CD4-positive, alpha-beta memory T cell (primary cell): ENCODE measurements at places on chromosomes 11 and 22. TPM values are rescaled to one million over a fixed set of nuclear protein-coding genes. Genes with fewer than 3 reads are reported as not detected.

PVALB gene
- total RNA-seq = not detected

TNNT3 gene
- total RNA-seq = 10.5 TPM

IGLL1 gene
- not detected for total RNA-seq

PGA4 gene
- total RNA-seq = not detected

OR52K1 gene
- total RNA-seq = not detected

ELF5 gene
- not detected for total RNA-seq

C11orf21 gene
- total RNA-seq = 65.6 TPM

GRK3 gene
- total RNA-seq = 2.9 TPM

RIBC2 gene
- not detected for total RNA-seq

DNA sequence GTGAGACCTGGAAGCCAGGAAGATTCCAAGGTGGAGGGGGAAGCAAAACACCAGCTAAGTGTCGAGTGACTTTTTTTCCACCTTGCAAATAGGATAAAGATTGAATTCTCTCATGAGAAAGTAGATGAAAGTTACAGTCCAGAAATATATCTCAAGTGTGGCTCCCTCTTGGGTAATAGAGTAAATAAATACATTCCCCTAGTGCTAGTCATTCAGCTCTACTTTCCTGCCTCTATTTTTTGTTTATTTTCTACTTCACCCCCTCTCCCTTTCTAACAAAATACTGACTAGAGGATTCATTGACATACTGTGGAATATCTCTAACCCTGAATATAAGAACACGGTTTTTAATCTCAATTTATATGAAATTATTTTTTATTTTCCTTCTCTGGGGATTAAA, 19.2 kb upstream of the OOSP4B start:
- H3K27me3 ChIP-seq = no peaks in the 10 kb centered on the region
- H3K27ac ChIP-seq = no peak overlapping the region
- H3K4me3 ChIP-seq = no peak overlapping the region

- DNase-seq = no peak
- no peaks in the 10 kb centered on the region for H3K27me3 ChIP-seq
- H3K4me3 ChIP-seq = no peak overlapping the region
- H3K36me3 ChIP-seq = no peaks in the 10 kb centered on the region
- H3K27ac ChIP-seq = no peak overlapping the region
- H3K4me1 ChIP-seq = no peaks in the 10 kb centered on the region
Observed at GRCh38 chr11:86625544-86625943, 46.9 kb downstream of the ME3 start.

DNA sequence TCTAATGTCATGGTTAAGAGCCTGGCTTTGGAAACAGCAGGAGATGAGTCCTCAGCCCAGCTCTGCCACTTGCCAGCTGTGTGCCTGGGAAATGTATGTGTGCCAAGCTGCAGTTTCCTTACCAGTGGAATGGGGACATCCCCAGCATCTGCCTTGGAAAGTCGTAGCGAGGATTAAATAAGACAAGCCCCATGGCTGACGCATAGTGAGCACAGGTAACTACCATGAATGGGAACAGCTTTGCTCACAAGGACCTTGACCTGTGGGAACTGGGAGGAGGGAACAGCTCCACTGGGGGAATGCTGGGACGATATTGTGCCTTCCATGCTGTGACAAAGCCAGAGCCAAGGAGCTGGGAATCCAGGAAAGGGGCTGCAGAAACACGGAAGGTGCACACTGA, 2.6 kb upstream of the DSCAML1 start:
- no peak for DNase-seq
- H3K4me1 ChIP-seq = peaks cover 18% of the 10 kb centered on the region
- no peaks in the 10 kb centered on the region for H3K36me3 ChIP-seq
- H3K27me3 ChIP-seq = peaks cover 20% of the 10 kb centered on the region
- no peak overlapping the region for H3K27ac ChIP-seq
- H3K4me3 ChIP-seq = no peak overlapping the region

DNA sequence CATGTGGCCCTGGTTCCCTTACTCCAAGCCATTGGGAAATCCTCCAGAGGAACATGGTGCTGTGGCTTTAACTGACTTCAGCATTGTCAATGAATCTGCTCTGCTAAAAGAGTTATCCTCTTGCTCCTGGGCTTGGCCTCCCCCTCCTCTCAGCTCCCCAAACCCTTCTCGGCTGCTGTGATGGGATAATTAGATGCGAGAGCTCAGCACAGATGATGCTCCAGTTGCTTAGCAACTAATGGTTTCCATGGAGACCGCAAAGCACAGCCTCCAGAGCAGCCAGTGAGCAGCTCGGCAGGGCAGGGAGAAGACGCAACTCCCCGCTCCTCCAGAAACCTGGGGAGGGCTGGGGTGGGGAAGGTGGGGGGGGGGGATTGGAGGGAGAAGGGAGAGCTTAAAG, 2.8 kb upstream of the UPK2 start:
- no peaks in the 10 kb centered on the region for H3K27me3 ChIP-seq
- no peak overlapping the region for H3K27ac ChIP-seq
- H3K36me3 ChIP-seq = no peaks in the 10 kb centered on the region
- peaks cover 5% of the 10 kb centered on the region for H3K4me1 ChIP-seq
- H3K4me3 ChIP-seq = no peak overlapping the region
- DNase-seq = no peak

- no peak for DNase-seq
- H3K27ac ChIP-seq = no peak overlapping the region
- no peaks in the 10 kb centered on the region for H3K36me3 ChIP-seq
Observed at GRCh38 chr22:50684501-50684900, 11.9 kb downstream of the SHANK3 start.

- DNase-seq = no peak
- peaks cover 10% of the 10 kb centered on the region for H3K27me3 ChIP-seq
- H3K36me3 ChIP-seq = no peaks in the 10 kb centered on the region
- H3K27ac ChIP-seq = no peak overlapping the region
Observed at GRCh38 chr22:29722587-29722986, 2.8 kb downstream of the CABP7 start.

- no peak overlapping the region for H3K4me3 ChIP-seq
- peaks cover 28% of the 10 kb centered on the region for H3K36me3 ChIP-seq
- DNase-seq = no peak
Observed at GRCh38 chr22:17199003-17199731, 20.1 kb downstream of the ADA2 start.

GRCh38 chr11:116791813-116792143, at the start of gene APOA5:
APOA5 (minus strand) TSS chr11:116791879; CDS start chr11:116791860, 19 bp downstream.
- no peaks in the 10 kb centered on the region for H3K27me3 ChIP-seq
- no peak within 1 kb of the TSS for H3K4me3 ChIP-seq
- H3K27ac ChIP-seq = no peak within 1 kb of the TSS
- peaks cover 24% of the 10 kb centered on the region for H3K4me1 ChIP-seq
- DNase-seq = no peak

- DNase-seq = no peak
- no peaks in the 10 kb centered on the region for H3K36me3 ChIP-seq
- no peak overlapping the region for H3K4me3 ChIP-seq
- H3K27ac ChIP-seq = no peak overlapping the region
- H3K4me1 ChIP-seq = no peaks in the 10 kb centered on the region
- no peaks in the 10 kb centered on the region for H3K27me3 ChIP-seq
Observed at GRCh38 chr22:33710326-33710725, 209.9 kb downstream of the LARGE1 start.

GRCh38 chr22:30292069-30292970, 3.0 kb upstream of the CASTOR1 start:
- no peaks in the 10 kb centered on the region for H3K27me3 ChIP-seq
- H3K36me3 ChIP-seq = peaks cover 52% of the 10 kb centered on the region
- no peak overlapping the region for H3K27ac ChIP-seq
- DNase-seq = no peak

DNA sequence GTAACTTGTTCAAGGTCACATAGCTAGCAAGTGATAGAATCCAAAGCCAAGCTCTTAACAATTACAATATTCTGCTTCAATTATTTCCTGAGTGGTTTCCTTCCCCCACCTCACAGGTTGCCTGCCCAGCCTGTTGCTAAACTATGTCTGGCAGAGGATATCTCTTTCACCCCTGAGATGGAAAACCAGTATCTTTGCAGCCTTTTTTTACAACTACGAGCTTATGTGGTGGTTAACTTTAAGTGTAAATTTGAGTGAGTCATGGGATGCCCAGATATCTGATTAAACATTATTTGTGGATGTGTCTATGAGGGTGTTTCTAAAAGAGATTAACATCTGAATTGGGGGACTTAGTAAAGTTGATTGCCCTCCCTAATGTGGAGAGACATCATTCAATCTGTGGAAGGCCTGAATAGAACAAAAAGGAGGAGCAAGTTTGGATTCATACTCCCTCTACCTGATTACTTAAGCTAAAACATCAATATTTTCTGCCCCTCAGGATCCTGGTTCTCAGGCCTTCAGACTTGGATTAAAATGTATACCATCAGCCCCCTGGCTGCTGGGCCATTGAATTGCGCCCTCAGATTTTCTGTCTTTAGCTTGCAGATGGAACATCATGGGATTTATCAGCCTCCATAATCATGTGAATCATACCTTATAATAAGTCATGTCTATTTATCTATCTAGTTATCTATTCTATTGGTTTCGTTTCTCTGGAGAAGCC, 911.9 kb downstream of the METTL15 start:
- H3K4me1 ChIP-seq = no peaks in the 10 kb centered on the region
- no peak overlapping the region for H3K4me3 ChIP-seq
- H3K27ac ChIP-seq = no peak overlapping the region
- H3K36me3 ChIP-seq = no peaks in the 10 kb centered on the region

DNA sequence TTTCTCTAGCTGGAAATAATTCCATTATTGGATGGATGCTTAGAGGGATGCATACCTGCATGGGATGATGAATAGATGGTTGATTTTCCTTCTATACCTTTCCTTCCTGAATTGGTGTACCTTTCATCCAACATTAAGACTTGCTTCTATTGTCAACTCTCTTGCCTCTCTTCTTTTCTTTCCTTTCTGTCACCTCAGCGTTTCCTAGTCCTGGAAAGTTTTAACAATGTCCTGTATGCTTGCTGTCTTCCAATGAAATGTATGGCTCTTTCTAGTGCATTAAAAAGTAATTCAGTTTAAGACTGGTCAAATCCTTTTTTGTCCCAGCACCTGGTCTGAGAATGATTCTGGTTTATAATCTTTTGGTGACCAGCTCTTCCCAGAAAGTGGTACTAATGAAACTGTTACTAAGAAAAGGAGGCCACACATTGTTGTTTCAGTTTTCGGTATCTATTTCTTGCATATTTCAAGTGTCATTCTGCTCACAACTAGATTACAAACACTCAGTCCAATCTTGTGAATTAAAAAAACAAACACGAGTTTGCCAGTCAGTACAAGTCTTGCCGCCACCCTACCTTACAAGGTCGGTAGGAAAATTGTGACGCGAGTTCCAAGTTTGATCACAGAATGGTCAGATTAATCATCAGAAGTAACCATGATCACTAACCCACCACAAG, 8.0 kb downstream of the POU2AF1 start:
- H3K36me3 ChIP-seq = no peaks in the 10 kb centered on the region
- DNase-seq = no peak
- no peaks in the 10 kb centered on the region for H3K4me1 ChIP-seq

GRCh38 chr11:48107188-48107704, 109.4 kb upstream of the OR4B1 start:
- no peak overlapping the region for H3K4me3 ChIP-seq
- peaks cover 56% of the 10 kb centered on the region for H3K4me1 ChIP-seq
- no peaks in the 10 kb centered on the region for H3K36me3 ChIP-seq
- no peak overlapping the region for H3K27ac ChIP-seq
- H3K27me3 ChIP-seq = no peaks in the 10 kb centered on the region

- no peak overlapping the region for H3K4me3 ChIP-seq
- no peaks in the 10 kb centered on the region for H3K36me3 ChIP-seq
- no peak overlapping the region for H3K27ac ChIP-seq
- peaks cover 9% of the 10 kb centered on the region for H3K27me3 ChIP-seq
- H3K4me1 ChIP-seq = no peaks in the 10 kb centered on the region
Observed at GRCh38 chr11:120261321-120261720, 21.4 kb downstream of the POU2F3 start.

GRCh38 chr22:24323233-24323632, 52.6 kb downstream of the SPECC1L start:
- H3K4me1 ChIP-seq = no peaks in the 10 kb centered on the region
- DNase-seq = no peak
- H3K4me3 ChIP-seq = no peak overlapping the region
- no peaks in the 10 kb centered on the region for H3K27me3 ChIP-seq
- no peak overlapping the region for H3K27ac ChIP-seq

DNA sequence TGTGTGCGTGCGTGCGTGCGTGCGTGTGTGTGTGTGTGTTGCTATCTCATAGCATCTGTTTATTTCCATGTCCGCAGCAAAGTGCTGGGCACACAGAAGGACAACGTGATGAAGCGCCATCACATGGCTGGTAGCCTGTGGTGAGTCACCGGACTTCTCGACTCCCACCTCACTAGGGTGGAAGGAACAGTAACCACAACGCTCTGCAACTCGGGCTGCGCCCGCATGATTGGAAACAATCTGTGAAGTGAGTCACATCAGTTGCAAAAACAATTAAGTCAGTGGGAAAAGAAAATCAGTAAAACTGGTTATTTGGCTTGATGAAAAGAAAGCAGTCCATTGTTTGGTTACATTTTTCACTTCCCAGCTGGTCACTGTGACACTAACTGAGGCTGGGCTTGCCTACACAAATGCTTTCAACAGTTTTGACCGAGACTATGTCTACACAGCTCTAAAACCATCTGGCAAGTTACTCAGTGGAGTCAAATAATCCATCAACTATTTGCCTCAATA, 437.3 kb upstream of the CADM1 start:
- H3K27ac ChIP-seq = no peak overlapping the region
- H3K4me1 ChIP-seq = no peaks in the 10 kb centered on the region
- DNase-seq = no peak
- no peaks in the 10 kb centered on the region for H3K36me3 ChIP-seq
- H3K27me3 ChIP-seq = no peaks in the 10 kb centered on the region

- peaks cover 8% of the 10 kb centered on the region for H3K4me1 ChIP-seq
- no peak for DNase-seq
- H3K27ac ChIP-seq = no peak overlapping the region
- no peaks in the 10 kb centered on the region for H3K27me3 ChIP-seq
- H3K4me3 ChIP-seq = no peak overlapping the region
- no peaks in the 10 kb centered on the region for H3K36me3 ChIP-seq
Observed at GRCh38 chr11:76628408-76628947, 42.1 kb downstream of the LRRC32 start.

DNA sequence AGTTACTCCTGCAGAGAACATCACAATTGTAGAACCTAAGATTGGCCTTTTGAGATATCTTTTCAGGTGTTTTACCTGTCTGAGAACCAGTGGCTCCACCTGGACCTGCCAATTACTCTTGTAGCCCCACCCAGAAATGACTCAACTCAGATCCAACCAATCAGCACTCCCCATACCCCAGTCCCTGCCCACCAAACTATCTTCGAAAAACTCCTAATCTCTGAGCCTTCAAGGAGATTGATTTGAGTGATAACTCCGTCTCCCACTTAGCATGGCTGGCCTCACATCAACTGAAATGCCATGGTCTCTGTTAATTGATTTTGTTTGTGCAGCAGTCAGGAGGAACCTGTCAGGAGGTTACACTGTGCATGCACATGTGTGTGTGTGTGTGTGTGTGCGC, 103.6 kb downstream of the MTNR1B start:
- no peak overlapping the region for H3K27ac ChIP-seq
- no peak for DNase-seq
- no peaks in the 10 kb centered on the region for H3K4me1 ChIP-seq
- H3K27me3 ChIP-seq = no peaks in the 10 kb centered on the region

DNA sequence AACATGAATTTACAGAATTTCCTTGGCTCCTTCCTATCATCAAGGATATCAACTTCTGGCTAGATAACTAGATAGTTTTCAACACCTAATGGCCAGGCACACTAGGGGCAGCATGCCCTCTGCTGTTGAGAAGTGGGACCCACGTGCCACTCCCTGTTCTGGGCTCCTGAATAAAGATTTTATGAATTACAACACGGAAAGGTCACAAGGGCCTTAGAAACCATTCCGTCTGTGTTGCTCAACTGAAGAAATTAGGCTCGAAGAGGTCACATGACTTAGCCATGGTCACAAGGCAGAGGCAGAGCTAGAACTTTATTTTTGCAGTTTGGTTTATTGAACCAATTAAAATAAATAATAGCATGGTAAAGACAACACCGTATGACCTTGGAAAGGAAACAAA, 36.0 kb downstream of the PRCP start:
- peak; percentile 6 for DNase-seq
- H3K27ac ChIP-seq = no peak overlapping the region
- H3K4me3 ChIP-seq = no peak overlapping the region
- H3K4me1 ChIP-seq = peaks cover 3% of the 10 kb centered on the region
- H3K36me3 ChIP-seq = no peaks in the 10 kb centered on the region
